ENCODE measurements at places on chromosomes 5 and 9.

- no peak for DNase-seq
Measured at GRCh38 chr5:148708854-148709253, 54.5 kb upstream of the HTR4 start.

DNA sequence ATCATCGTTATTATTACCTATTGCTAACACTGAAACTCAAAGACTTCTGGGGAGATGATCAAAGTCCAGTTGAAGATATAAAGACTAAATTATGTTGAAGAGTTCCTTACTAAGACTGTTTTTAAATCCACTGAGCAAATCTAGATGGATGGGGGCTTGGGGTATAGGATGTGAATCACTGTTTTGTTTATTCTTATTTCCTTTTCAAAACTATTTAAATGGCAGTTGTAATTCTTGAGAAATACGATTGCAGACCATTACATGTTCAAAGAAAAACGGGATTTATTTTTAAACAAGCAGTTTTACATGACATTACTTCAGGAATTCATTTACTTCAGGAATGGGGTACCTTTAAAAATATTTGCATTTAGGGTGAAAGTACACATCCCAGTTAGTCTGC, 4.3 kb downstream of the RASGRF2 start:
- DNase-seq = no peak

DNA sequence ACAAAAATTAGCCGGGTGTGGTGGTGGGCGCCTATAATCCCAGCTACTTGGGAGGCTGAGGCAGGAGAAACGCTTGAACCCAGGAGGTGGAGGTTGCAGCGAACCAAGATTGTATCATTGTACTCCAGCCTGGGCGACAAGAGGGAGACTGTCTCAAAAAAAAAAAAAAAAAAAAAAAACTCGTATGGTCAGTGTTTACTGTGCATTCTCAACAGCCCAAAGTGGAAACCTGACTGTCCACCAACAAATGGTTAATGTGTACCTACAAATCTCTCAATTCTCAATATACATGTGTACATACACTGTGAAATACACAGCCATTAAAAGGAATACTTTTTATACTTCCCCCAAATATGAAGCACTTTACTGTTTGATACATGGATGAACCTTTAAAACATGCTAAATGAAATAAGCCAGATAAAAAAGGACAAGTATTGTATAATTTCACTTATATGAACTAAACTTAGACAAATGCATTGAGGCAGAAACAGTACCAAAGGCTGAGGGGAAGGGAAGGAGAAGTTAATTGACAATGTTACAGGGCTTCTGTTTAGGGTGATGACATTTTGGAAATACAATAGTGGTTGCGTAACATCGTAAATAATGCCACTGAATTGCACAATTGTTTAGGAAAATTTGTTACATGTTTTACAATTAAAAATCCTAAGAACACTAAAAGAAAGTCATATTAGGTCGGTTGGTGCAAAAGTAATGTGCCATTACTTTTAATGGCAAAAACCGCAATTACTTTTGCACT, 16.5 kb downstream of the DNAJA1 start:
- DNase-seq = no peak

DNA sequence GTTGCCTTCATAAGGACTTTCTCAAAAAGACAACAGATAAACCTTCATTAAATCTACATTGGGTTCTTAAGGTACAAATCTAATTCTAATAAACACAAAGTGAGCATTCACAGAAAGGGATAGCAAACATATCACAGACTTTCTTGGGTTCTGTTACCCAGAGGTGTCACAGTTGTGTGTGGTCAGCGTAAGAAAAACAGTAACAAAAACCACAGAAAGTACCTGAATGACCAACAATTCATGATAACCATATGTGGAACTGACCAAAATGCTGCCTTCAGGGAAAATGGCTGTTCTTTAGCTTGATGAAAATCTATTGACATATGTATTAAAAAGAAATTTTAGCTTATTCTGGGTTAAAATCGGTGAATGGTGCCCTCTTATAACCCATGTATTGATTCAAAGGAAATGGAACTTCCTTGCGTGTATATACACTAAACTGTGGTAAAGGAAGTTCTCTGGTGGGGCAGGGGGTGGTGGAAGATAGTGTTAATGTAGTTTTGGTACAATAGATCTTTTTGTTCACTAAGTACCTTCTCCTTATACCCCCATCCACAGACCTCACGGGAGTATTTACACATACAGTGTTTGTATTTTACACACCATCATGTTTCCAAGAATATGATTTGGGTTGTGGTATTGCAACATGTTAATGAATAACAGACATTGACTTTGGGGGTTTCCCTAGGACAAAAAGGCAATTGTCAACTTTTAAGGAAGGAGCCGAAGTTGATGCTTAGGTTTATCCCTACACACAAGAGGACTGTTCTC, 152.5 kb downstream of the APBA1 start:
- no peak for DNase-seq

GRCh38 chr9:131676431-131676972, 63.4 kb downstream of the RAPGEF1 start:
- DNase-seq = no peak

DNA sequence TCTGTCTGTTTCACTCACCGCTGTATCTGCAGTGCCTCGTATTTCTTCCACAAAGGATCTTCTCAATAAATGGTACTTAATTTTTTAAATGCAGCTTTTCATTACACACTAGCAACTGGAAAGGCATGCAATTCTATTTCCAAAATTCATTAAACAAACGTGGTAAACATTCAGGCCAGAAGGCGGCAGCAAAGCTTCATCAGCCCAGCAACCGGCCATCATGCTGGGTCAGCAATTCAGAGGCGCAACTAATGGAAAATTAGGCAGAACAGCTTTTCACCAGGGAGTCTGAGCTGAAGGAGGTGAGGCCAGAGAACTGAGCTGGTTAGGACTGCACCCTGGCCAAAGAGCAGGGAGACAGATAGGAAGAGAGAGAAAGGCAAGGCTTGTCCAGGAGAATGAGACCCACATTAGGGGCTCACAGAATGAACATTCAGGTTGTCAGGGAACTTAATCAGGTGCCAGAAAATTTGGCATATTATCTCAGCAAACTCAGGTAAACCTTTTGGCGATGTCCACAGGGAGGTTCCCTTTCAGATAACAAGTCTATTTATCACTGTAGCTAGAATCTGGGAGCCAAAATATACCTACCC, 17.7 kb upstream of the RNF180 start:
- DNase-seq = no peak

GRCh38 chr5:83498585-83498984, 27.0 kb downstream of the VCAN start:
- DNase-seq = no peak

DNA sequence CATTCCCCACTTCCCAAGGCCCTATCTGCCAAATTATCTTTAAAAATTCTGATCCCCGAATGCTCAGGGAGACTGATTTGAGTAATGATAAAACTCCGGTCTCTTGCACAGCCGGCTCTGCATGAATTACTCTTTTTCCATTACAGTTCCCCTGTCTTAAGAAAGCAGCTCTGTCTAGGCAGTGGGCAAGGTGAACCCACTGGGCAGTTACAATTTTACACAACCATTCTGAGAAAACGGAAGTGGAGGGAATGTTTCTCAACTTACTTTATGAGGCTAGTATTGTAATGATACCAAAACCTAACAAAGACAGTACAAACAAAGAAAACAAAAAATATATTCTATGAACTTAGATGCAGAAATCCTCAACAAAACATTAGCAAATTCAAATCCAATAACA, 100.0 kb downstream of the MCTP1 start:
- no peak for DNase-seq

DNA sequence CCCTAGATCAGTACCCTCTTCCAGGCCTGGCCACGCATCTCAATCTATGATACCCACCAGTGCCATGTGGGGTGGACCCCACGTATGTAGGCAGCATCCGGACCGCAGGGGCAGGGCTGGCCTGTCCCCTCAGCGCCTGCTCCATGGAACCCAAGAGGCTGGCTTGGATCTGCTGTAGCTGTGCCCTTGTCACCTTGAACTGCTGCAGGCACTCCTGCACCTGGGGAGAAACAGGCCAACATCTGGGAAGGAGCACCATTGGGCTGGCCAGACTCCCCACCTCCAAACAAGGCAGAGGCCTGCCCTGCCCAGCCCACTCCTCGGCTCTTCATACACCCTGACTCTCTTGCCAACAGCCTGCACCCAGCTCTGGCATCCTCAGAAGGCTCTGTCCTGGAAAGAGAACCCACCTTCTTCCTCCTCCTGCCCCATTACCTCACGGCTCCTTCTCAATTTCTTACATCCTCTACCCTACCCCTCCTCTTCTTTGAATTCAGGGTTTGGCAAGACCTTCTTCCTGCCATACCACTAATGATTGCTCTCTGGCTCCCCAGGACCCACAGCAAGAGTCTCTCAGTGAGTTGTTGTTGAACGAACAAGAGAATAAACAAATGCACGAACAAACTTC, 7.7 kb downstream of the HK3 start:
- DNase-seq = no peak

DNA sequence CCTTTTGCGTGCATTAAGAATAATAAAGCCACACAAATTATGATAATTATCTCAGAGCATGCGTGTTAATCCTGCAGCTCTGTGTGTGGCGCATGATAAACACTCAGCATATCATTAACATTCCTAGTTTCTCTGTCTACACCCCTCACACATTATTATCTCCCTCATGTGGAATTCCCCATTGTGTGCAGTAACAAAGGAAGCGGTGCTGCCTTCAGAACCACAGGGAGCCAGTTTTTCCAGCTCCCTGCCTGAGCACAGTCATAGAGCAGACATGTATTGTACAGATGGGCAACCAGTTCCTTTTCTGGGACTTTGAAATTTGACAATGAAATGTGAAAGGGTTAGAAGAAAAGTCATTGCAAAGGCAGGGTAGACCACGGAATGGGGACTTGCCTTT, 1365.5 kb upstream of the CDH9 start:
- no peak for DNase-seq

GRCh38 chr5:55817030-55817429, 34.1 kb upstream of the IL31RA start:
- no peak for DNase-seq

DNA sequence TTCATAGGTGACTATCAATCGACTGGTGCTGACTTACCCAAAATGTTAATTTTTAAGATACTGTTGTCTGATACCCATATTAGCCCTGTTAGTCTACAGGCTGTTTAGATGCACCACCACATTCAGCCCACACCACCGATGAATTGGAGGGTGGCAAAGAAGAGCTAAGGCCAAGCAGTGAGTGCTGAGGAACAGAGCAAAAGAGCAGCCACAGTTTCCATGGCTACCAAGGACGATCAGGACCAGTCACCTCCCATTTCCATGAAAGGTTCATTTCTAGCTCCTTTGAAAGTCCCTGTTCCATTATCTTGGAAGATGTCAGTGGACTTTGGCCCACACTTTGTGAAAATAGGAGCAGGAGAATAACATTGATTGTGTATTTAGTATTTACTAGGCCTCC, 362.9 kb downstream of the TRIM32 start:
- no peak for DNase-seq

DNA sequence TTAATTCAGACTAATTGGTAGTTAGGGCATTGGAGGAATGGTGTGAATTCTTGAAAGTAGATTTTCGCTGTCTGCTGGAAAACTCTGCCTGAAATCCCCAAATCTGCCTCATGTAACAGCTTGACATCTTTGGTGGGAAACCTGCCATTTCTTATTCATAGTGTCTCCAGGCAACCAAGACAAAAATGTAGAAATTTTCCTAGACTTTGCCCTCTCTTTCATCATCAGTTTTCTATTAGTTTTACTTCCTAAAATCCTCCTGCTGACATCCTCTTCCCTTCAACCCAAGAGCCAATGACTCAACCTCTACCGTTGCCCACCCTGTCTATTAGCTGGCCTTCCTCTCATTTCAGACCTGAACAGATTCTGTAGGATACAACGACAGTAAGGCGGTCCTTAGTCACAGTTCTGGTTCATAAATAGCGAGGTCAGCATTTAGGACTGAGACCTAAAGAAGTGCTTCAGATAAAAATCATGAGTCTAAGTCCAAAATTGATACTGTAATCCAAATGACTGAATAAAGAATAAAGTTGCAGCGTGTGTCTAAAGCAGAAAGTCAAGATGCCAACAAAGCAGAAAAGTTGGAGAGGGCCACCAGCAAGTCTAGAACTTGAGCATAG, 133.9 kb downstream of the MUSK start:
- no peak for DNase-seq

DNA sequence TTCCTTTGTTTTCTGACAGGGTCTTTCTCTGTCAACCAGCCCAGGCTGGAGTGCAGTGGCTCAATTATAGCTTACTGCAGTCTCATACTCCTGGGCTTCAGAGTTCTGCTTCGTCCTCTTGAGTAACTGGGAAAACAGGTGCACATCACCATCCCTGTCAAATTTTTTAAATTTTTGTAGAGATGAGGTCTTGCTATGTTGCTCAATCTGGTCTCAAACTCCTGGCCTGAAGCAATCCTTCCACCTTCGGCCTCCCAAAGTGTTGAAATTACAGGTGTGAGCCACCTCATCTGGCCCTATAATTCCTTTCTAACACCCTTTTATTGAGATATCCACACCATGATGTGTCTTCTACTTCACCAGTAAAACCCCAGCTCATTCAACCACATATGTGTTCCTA, 341.6 kb upstream of the PCSK5 start:
- no peak for DNase-seq

DNA sequence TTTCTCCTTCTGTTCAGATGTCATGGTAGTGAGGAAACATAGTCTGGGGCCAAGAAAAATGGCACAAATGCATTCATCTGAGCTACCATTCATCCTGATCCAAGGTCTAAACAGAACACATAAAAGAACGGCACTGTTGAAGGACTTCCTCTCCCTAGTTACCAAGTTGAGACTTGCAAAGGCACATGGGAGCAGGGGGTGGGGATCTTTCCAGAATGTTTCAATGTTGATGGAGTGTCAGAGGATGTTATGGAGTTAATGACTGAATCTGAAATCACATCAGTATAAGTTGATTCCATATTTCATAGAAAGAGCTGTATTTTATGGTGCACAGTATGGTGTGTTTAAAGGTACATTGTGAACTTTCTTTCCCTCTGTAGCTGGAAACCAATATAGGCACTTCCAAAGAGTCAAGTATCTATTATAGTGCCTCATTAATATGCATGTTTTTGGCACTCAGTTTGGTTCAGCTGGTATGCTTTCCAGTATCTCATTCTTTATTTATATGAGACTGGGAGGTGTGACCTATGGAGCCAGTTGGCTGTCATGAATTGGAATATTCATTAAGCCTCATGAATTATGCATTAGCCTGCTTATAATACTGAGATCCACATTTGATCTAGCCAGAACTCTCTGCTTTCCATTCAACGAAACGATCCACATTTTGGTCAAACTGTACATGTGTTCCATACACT, 603.0 kb downstream of the NR2F1-AS1 start:
- DNase-seq = no peak

DNA sequence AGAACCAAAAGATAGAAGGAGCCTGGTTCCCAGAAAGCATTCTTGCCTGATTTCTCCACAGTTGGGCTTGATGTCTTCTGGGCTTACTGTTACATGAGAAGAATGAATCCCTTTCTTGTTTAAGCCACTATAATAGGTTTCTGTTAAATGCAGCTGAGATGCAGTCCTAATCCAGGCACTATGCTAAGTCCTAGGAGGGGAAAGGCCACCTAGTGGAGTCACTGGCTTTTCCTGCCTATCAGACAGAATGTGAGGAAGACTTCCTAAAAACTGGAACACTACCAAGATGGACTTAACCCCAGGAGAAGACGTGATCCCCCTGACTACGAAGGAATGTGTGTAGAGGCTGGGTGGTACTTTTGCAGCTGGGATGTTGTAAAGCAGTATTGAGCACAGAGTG, 34.3 kb upstream of the FSD1L start:
- no peak for DNase-seq

GRCh38 chr9:115411516-115411915, 293.6 kb upstream of the TNC start:
- DNase-seq = no peak

- DNase-seq = no peak
Measured at GRCh38 chr9:111980398-111980797, 83.8 kb downstream of the UGCG start.

- DNase-seq = no peak
Measured at GRCh38 chr9:88691811-88692210, 156.8 kb downstream of the NXNL2 start.

Data from stimulated activated CD8-positive, alpha-beta memory T cell treated with anti-CD3 and anti-CD28 coated beads, Interleukin-4, amount 100 ng/mL, for 48 hours (primary cell).